ENCODE measurements at places on chromosomes 2 and 18.

DNA sequence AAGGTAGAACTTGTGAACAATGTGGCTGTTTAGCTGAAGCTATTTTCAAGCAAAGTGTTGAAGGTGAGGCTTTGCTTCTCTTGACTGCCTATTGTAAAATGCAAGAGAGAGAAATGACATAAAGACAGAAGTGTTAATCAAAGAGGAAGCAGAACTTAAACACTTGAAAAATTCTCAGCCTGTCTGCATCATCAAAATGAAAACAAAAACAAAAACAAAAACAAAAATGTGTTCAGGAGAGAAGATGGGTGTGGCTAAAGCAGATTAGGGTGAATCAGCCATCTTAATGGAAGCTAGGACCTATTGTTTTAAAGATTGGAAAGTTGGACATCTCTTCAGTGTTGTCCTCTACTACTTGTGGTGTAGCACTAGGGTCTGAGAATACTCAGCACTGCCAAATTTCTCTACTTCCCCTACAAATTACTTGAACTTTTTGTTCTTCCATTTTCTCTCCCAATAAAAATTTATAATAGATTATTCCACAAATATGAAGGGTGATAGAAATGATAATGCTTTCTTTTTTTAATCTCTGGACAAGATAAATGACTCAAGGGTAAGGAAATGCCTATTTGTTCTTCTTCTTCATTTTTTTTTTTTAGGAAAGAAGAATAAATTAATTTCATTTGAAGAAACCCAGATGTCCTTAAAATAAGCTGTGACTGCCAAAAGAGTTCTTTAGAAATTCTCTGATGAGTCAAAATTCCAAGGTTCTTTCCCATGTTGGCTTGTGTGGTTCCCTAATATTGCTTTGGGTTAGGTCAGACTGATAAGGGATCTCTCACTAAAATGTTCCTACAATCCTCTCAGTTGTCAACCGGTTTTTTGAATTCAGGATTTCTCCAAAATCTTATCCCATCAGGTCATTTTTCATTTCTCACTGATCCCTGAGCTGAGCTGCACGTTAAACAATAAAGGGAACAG lies 571.2 kb upstream of the ZEB2 start:
- H3K27ac ChIP-seq, result no peak overlapping the region
- no peaks in the 10 kb centered on the region for H3K4me1 ChIP-seq
- no peaks in the 10 kb centered on the region for H3K27me3 ChIP-seq
- no peak overlapping the region for H3K4me3 ChIP-seq

GRCh38 chr2:162012565-162013058 lies 61.4 kb downstream of the DPP4 start:
- DNase-seq, result no peak
- no peaks in the 10 kb centered on the region for H3K36me3 ChIP-seq
- no peak overlapping the region for H3K4me3 ChIP-seq
- H3K27ac ChIP-seq, result no peak overlapping the region
- peaks cover 6% of the 10 kb centered on the region for H3K4me1 ChIP-seq

DNA sequence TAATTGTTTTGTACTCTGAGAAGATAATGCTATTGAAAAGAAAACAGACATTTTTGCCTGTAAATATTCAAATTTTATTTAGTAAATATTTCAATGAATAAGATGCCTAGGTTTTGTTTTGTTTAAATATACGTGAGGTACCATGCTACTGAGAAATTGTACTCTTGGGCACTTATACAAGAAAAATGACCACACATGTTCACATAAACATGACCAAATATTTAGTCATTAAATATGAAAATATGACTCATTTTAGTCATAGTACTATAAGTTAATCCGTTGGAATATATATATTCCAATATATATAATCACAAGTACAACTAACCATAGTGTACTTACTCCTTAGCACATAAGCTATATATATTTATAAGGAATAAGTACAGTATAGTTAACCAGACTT lies 56.7 kb upstream of the ZNF804A start:
- no peaks in the 10 kb centered on the region for H3K4me1 ChIP-seq
- no peak overlapping the region for H3K27ac ChIP-seq
- no peak overlapping the region for H3K4me3 ChIP-seq
- H3K36me3 ChIP-seq, result no peaks in the 10 kb centered on the region
- DNase-seq, result no peak
- no peaks in the 10 kb centered on the region for H3K27me3 ChIP-seq

DNA sequence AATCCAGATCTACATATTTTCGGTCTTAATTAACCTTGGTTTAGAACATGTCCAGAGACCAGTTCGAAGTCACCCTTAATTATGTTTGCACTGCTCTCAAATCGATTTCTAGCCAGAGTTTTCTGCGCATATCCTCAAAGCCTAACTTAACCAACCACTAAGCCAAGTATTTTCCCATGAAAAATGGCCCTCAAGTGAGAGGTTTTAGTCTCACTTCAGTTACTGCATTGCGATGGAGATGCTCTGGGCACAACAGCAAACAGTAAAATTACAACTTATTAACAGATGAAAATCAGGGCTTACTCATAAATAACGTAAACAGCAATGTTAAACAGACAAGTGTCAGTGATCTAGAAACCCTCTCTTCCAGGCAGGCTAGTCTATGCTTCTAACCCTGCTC lies 4.5 kb downstream of the RTN4 start:
- no peaks in the 10 kb centered on the region for H3K27me3 ChIP-seq
- H3K36me3 ChIP-seq, result peaks cover 21% of the 10 kb centered on the region
- H3K4me1 ChIP-seq, result peaks cover 16% of the 10 kb centered on the region
- no peak for DNase-seq
- H3K27ac ChIP-seq, result no peak overlapping the region

GRCh38 chr18:12091538-12092141 lies 2.0 kb upstream of the ANKRD62 start:
- no peak overlapping the region for H3K27ac ChIP-seq
- no peaks in the 10 kb centered on the region for H3K27me3 ChIP-seq
- no peaks in the 10 kb centered on the region for H3K4me1 ChIP-seq
- DNase-seq, result no peak

GRCh38 chr2:79219383-79219988 lies 59.9 kb upstream of the REG3A start:
- no peak overlapping the region for H3K4me3 ChIP-seq
- no peaks in the 10 kb centered on the region for H3K4me1 ChIP-seq
- H3K27ac ChIP-seq, result no peak overlapping the region
- no peaks in the 10 kb centered on the region for H3K36me3 ChIP-seq

- no peak overlapping the region for H3K27ac ChIP-seq
- no peak for DNase-seq
- H3K27me3 ChIP-seq, result no peaks in the 10 kb centered on the region
- no peaks in the 10 kb centered on the region for H3K36me3 ChIP-seq
- no peak overlapping the region for H3K4me3 ChIP-seq
- H3K4me1 ChIP-seq, result peaks cover 3% of the 10 kb centered on the region
These were observed 25.1 kb upstream of the SP3 start for GRCh38 chr2:173990245-173990644.

GRCh38 chr2:83826577-83826976 lies 632.5 kb downstream of the SUCLG1 start:
- no peaks in the 10 kb centered on the region for H3K36me3 ChIP-seq
- H3K4me3 ChIP-seq, result no peak overlapping the region
- H3K27me3 ChIP-seq, result no peaks in the 10 kb centered on the region
- no peaks in the 10 kb centered on the region for H3K4me1 ChIP-seq
- no peak overlapping the region for H3K27ac ChIP-seq
- DNase-seq, result no peak

- peaks cover 80% of the 10 kb centered on the region for H3K36me3 ChIP-seq
- no peaks in the 10 kb centered on the region for H3K4me1 ChIP-seq
- no peak overlapping the region for H3K4me3 ChIP-seq
- no peak overlapping the region for H3K27ac ChIP-seq
- no peaks in the 10 kb centered on the region for H3K27me3 ChIP-seq
- no peak for DNase-seq
These were observed 75.7 kb downstream of the TTC21B start for GRCh38 chr2:165877565-165878550.

DNA sequence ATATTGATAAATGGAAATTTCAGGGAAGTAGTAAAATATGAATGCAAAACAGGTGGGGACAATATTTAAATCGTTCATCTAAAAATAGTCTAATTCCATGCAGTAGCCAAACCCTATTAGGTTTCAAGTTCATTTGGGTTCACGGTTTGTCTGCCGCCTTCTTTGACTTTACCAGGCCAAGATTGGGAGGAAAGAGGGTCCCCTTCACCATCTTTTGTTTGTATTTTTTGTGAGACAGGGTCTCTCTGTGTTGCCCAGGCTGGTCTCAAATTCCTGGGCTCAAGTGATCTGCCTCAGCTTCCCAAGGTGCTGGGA lies 98.5 kb upstream of the ATL2 start:
- H3K27me3 ChIP-seq, result no peaks in the 10 kb centered on the region
- DNase-seq, result no peak
- H3K4me3 ChIP-seq, result no peak overlapping the region
- H3K4me1 ChIP-seq, result no peaks in the 10 kb centered on the region

DNA sequence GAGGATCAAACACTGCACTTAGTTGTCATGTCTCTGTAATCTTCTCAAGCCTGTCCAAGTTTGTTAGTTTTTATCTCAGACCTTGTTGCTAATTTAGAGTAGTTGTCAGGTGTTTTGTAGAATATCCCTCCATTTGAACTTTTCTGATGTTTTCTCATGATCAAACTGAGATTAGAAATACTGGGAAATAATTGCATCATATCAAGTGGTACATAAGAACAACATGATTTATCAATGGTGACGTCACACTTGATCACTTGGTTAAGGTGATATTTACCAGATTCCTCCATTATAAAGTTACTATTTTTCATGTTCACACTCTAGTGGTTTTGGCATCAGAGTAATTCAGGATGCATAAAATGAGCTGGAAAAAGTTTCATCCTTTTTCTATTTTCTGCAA lies 1182.4 kb upstream of the ZEB2 start:
- no peak for DNase-seq
- H3K36me3 ChIP-seq, result no peaks in the 10 kb centered on the region
- no peak overlapping the region for H3K4me3 ChIP-seq
- H3K27me3 ChIP-seq, result no peaks in the 10 kb centered on the region

GRCh38 chr2:129061069-129061768 lies 742.6 kb upstream of the HS6ST1 start:
- H3K27ac ChIP-seq, result no peak overlapping the region
- DNase-seq, result no peak
- peaks cover 2% of the 10 kb centered on the region for H3K4me1 ChIP-seq
- H3K4me3 ChIP-seq, result no peak overlapping the region

GRCh38 chr2:43178602-43179542 lies 47.5 kb downstream of the ZFP36L2 start:
- H3K27me3 ChIP-seq, result no peaks in the 10 kb centered on the region
- H3K27ac ChIP-seq, result peak overlapping the region; percentile 48
- no peak overlapping the region for H3K4me3 ChIP-seq
- DNase-seq, result no peak

DNA sequence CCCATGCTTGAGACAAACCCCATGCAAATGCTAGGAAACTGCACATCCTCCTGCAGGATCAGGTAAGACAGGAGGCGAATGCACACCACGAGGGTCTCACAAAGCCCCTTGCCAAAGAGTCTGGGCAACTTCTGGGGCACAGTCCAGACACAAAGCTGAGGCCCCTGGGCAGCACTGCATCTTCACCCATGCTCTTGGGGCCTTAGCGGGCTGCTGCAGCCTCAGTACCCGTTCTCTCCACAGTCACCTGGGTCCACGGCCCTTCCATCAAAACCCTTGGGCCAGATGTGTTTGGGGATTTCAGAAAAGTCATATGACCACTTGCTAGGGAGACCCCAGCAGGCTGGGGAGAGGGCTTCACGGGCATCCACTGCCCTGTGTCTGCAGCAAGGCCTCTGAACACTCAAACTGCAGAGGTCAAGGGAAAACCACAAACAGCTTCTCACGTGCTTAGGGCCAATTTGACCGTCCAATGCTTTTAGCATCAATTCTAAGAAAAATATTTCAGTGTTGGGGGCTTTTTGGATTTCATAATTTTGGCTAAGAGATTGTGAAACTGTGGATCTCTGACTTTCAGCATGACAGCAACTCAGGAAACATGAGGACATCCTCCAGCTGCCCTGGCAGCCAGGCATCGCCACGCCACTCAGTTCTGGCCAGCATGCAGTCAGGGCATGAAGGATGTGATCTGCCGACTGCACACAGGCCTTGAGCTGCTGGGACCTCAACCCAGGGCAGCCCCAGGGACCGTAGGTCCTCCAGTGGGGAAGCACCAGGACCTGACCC lies 20.0 kb downstream of the PASK start:
- no peak overlapping the region for H3K4me3 ChIP-seq
- peaks cover 8% of the 10 kb centered on the region for H3K36me3 ChIP-seq
- no peaks in the 10 kb centered on the region for H3K27me3 ChIP-seq
- no peak for DNase-seq
- H3K4me1 ChIP-seq, result no peaks in the 10 kb centered on the region
- H3K27ac ChIP-seq, result no peak overlapping the region

GRCh38 chr2:25234738-25235137 lies 66.4 kb upstream of the POMC start:
- no peak for DNase-seq
- peaks cover 3% of the 10 kb centered on the region for H3K4me1 ChIP-seq
- no peak overlapping the region for H3K27ac ChIP-seq
- peaks cover 82% of the 10 kb centered on the region for H3K36me3 ChIP-seq

GRCh38 chr2:221176667-221177066 lies 395.4 kb downstream of the EPHA4 start:
- H3K4me3 ChIP-seq, result no peak overlapping the region
- H3K36me3 ChIP-seq, result no peaks in the 10 kb centered on the region
- DNase-seq, result no peak
- H3K4me1 ChIP-seq, result no peaks in the 10 kb centered on the region

DNA sequence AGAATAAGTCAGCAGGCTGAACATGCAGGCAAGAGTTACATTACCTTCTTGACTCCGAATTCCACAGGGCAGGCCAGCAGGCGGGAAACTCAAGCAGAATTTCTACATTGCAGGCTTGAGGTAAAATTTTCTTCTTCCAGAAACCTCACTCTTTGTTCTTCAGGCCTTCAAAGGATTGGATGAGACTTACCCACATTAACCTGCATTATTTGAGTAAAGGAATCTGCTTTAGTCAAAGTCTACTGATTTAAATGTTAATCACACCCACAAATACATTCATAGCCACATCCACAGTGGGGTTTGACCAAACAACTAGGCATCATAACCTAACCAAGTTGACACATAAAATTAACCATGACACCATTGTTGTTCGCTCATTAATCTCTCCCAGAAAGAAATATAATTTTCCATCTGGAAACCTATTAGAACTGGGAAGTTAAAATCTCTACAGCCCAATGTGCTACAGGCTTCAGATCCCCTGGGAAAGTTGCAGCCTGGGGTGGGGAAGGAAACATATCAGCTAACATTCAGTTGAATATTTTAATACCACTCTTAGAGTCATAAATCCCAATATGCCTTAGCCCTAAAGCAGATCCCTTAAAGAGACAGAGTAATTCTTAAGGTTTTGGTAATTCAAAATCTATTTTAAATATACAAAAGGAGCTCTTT lies 468.2 kb upstream of the TNP1 start:
- no peaks in the 10 kb centered on the region for H3K27me3 ChIP-seq
- H3K4me3 ChIP-seq, result no peak overlapping the region
- H3K27ac ChIP-seq, result no peak overlapping the region
- peaks cover 28% of the 10 kb centered on the region for H3K4me1 ChIP-seq
